ENCODE measurements at places on chromosomes 3 and 15. TPM values are rescaled to one million over a fixed set of nuclear protein-coding genes. Genes with fewer than 3 reads are reported as not detected.
A peak's percentile ranks its signal among the peaks of the same experiment; 100 is the strongest.

The TRANK1 gene
- 2.3 TPM for total RNA-seq

GRCh38 chr3:177760803-177761202 is 563.5 kb upstream of the TBL1XR1 start:
- no peak overlapping the region for H3K4me3 ChIP-seq
- no peak for DNase-seq
- no peak overlapping the region for H3K27ac ChIP-seq
- no peaks in the 10 kb centered on the region for H3K27me3 ChIP-seq

DNA sequence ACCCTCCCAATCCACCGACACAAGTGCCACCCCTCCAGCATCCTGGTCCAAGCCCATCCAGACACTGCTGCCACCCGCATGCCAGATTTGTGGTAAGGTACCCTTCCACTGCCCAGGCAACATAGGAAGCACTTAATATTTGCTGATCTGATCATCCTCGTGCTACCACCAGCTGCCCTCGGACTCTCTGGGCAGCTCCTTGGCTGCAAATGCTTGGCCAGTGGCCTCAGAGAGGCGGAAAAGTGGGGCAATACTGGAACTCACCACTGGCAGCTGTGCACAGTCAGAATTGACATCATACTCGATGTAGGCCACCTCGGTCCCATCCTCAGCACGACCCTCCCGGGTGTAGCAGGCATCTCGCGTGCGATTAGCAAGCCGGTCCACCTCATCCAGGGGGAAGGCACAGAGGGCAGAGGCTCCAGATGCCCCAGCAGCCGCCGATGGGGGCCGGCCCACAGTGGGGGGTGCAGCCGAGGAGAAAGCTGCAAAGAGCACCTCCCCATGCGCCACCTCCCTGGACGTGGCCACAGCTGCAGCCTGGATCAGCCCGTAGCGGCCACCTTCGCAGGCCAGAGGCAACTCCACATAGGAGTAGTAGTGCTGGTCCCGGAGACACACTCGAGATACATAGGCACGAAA is 6.5 kb downstream of the PLXNB1 start:
- H3K27ac ChIP-seq: no peak overlapping the region
- peaks cover 2% of the 10 kb centered on the region for H3K4me1 ChIP-seq

- H3K27ac ChIP-seq: no peak overlapping the region
- H3K4me1 ChIP-seq: no peaks in the 10 kb centered on the region
- H3K4me3 ChIP-seq: no peak overlapping the region
- peaks cover 14% of the 10 kb centered on the region for H3K27me3 ChIP-seq
- no peak for DNase-seq
Observed at GRCh38 chr3:100893590-100893989, 99.6 kb downstream of the ABI3BP start.

GRCh38 chr3:51669241-51670052 is 1.6 kb upstream of the TEX264 start:
- peak overlapping the region; percentile 86 for H3K27ac ChIP-seq
- peaks cover 6% of the 10 kb centered on the region for H3K36me3 ChIP-seq
- peaks cover 46% of the 10 kb centered on the region for H3K4me1 ChIP-seq

- no peak overlapping the region for H3K27ac ChIP-seq
- no peaks in the 10 kb centered on the region for H3K4me1 ChIP-seq
- no peak overlapping the region for H3K4me3 ChIP-seq
- no peaks in the 10 kb centered on the region for H3K36me3 ChIP-seq
- no peak for DNase-seq
Observed at GRCh38 chr3:148707601-148708380, 10.1 kb downstream of the AGTR1 start.

The LIPH gene
- not detected for total RNA-seq

The ATP13A4 gene
- 2.1 TPM for total RNA-seq

- H3K27ac ChIP-seq: no peak overlapping the region
- no peak overlapping the region for H3K4me3 ChIP-seq
- peak; percentile 54 for DNase-seq
Observed at GRCh38 chr3:49534581-49535441, 19.5 kb upstream of the BSN start.

GRCh38 chr15:85563328-85563727 is 182.9 kb downstream of the AKAP13 start:
- H3K4me3 ChIP-seq: no peak overlapping the region
- H3K27ac ChIP-seq: no peak overlapping the region
- H3K4me1 ChIP-seq: peaks cover 16% of the 10 kb centered on the region
- peaks cover 4% of the 10 kb centered on the region for H3K36me3 ChIP-seq
- H3K27me3 ChIP-seq: no peaks in the 10 kb centered on the region

DNA sequence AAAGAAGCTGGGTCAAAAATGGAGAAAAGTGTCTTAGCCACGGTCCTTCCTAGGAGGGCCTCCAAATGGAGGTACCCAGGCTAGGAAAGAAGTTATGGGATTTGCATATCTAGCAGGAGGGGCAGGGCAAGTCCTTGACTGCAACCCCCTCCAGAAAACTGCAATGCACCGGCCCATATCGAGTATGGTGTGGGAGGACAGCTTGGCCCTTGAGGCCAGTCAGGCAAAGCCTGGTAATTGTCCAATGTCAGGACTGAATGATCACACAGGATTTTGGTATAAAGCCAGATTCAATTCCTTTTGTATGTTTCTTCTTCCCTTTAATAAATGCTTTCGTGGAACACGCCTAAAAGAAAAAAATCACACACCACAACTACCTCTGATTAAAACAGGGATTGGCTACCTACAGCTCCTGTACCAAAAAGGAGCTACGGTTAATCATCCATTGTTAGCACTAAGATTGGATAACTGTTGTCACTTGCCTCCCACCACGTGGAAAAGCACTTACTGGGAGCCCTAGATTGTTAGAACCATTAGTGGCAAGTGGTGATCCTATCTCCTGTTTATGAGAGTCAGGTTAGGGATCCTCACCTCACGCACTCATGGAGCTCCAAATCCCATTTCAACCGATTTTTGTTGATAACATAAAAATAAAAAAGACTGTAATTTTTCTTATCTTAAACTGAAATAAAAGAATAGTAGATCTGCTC is 1.2 kb downstream of the ZNF770 start:
- peak overlapping the region; percentile 97 for H3K4me3 ChIP-seq
- no peak for DNase-seq
- peak overlapping the region; percentile 99 for H3K27ac ChIP-seq
- peaks cover 22% of the 10 kb centered on the region for H3K4me1 ChIP-seq
- H3K36me3 ChIP-seq: peaks cover 39% of the 10 kb centered on the region

The ELL3 gene
- total RNA-seq: 1.2 TPM

The TMEM207 gene
- not detected for total RNA-seq

GRCh38 chr3:27114684-27115083 is 254.5 kb downstream of the NEK10 start:
- no peak overlapping the region for H3K4me3 ChIP-seq
- DNase-seq: no peak
- H3K27me3 ChIP-seq: peaks cover 2% of the 10 kb centered on the region
- H3K27ac ChIP-seq: no peak overlapping the region
- no peaks in the 10 kb centered on the region for H3K4me1 ChIP-seq

The DAZL gene
- 0.07 TPM for total RNA-seq

DNA sequence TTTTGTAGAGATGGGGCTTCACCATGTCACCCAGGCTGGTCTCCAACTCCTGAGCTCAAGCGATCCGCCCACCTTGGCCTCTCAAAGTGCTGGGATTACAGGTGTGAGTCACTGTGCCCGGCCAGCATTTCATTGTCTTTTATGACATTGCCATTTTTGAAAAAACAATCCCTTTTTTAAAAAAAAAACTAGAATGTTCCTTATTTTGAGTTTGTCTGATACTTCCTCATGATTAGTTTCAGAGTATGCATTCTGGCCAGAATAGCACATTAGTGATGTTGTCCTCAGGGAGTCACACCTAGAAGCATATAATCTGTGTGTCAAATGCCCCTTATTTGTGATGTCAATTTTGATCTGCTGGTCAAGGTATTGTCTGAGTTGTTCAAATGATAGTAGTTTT is 21.2 kb upstream of the NMD3 start:
- no peak overlapping the region for H3K4me3 ChIP-seq
- H3K27ac ChIP-seq: no peak overlapping the region
- no peaks in the 10 kb centered on the region for H3K36me3 ChIP-seq
- H3K4me1 ChIP-seq: no peaks in the 10 kb centered on the region

DNA sequence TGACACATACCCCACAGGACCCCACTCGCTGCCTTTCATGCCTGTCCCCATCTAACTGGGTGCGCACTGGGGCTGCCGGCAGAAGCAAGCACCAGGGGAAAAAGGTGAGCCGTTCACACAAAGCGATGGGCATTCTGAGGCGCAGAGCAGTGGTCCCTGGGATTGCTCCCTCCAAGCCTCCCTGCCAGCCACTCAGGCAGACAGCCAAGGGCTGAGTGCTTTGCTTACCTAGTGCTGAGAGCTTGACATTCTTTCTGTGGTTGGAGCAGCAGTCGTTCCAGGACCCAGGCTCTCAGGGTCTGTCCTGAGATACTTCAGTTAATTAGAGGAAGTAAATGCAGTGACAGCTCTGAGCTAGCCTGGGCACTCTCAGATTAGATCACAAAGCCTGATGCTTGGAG is 5.7 kb downstream of the ESYT3 start:
- H3K4me1 ChIP-seq: no peaks in the 10 kb centered on the region
- no peaks in the 10 kb centered on the region for H3K36me3 ChIP-seq
- H3K27me3 ChIP-seq: peaks cover 34% of the 10 kb centered on the region
- DNase-seq: no peak
- no peak overlapping the region for H3K4me3 ChIP-seq

The GPR171 gene
- 159 TPM for total RNA-seq

DNA sequence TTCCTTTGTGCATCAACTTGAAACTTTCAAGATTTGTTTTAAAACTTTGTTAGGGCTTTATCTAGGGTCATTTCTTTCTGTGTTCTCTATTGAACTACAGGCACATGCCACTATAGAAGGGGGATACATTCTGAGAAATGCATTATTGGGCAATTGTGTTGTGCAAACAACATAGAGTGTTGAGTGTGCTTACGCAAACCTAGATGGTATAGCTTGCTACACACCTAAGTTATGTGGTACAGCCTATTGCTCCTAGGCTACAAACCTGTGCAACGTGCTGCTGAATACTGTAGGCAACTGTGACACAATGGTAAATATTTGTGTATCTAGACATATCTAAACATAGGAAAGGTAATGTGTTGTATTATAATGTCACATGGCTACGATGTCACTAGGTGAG is 33.0 kb upstream of the KLF13 start:
- H3K27me3 ChIP-seq: peaks cover 53% of the 10 kb centered on the region
- peaks cover 3% of the 10 kb centered on the region for H3K36me3 ChIP-seq

- DNase-seq: no peak
- H3K27me3 ChIP-seq: peaks cover 13% of the 10 kb centered on the region
- H3K4me3 ChIP-seq: peak overlapping the region; percentile 36
- no peak overlapping the region for H3K27ac ChIP-seq
Observed at GRCh38 chr3:194098081-194098842, 37.7 kb upstream of the HES1 start.

GRCh38 chr15:25470230-25470629 is 31.4 kb upstream of the UBE3A start:
- H3K4me1 ChIP-seq: no peaks in the 10 kb centered on the region
- no peak overlapping the region for H3K4me3 ChIP-seq
- no peaks in the 10 kb centered on the region for H3K27me3 ChIP-seq
- DNase-seq: no peak
- no peaks in the 10 kb centered on the region for H3K36me3 ChIP-seq

GRCh38 chr3:19485267-19485666 is 337.0 kb downstream of the KCNH8 start:
- no peaks in the 10 kb centered on the region for H3K27me3 ChIP-seq
- H3K27ac ChIP-seq: no peak overlapping the region
